ENCODE measurements at places on chromosomes 7 and 10. TPM values are rescaled to one million over a fixed set of nuclear protein-coding genes. Genes with fewer than 3 reads are reported as not detected.

DNA sequence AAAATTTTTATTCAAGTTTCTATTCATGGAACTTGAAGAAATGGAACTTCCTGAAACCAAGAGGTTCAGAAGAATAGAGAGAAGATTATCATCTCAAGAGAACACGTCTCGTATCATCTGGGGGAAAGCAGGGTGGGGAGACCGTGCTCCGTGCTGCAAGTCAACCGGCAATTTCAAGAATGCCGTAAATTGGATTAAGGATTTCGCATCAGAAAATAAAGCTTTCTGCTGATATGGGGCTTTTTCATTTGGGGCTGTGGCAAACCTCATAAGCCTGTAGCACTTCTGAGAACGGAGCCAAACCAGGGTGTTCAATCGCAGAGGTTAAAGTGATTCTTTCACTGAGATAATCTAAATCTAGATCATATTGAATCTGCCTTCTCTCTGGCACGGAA lies 150.1 kb upstream of the NPS start:
- no peak for DNase-seq

- DNase-seq = no peak
Observed at GRCh38 chr10:121158988-121159579, 307.9 kb downstream of the WDR11 start.

NCF1 gene
- total RNA-seq = 0.29 TPM

FAM25G gene
- total RNA-seq = not detected
